ENCODE measurements at places on chromosomes 7 and 10.

- no peaks in the 10 kb centered on the region for H3K36me3 ChIP-seq
- DNase-seq = no peak
- no peaks in the 10 kb centered on the region for H3K4me1 ChIP-seq
- no peak overlapping the region for H3K27ac ChIP-seq
These were observed 176.3 kb upstream of the SLC26A5 start for GRCh38 chr7:103622274-103622673.

DNA sequence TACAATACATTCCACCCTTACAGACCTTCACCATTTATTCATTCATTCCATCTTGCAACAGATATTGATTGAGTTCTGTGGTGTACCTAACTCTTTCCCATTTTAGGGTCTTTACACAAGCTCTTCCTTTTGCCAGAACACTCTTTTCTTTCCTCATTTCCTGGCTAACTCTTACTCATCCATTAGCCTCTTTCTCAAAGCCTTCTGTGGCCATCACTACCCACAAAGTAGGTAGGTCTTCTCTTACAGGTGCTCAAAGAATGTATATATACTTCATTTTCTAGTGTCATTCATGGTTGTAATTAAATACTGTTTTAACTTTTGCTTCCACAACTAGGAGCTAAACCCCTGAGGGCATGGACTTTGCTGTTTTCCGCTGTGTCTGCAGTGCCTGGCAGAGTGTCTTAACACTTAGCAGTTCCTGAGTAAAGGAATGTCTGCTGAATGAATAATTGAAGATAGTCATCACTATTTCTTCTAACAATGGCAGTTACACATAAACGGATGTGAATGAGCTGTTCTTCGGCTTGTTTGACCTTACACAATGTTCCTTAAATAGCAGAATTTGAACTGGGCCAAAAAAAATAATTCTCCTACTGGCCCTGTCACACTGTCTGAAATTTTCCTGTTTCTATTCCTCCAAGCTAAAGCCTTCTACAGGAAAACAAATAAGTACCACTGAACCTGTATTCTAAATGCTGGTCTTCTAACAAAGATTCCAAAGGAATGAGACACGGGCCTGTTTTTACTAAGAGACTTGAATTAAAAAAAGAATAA lies 15.1 kb downstream of the BCAP29 start:
- no peaks in the 10 kb centered on the region for H3K36me3 ChIP-seq
- no peak overlapping the region for H3K4me3 ChIP-seq
- no peaks in the 10 kb centered on the region for H3K4me1 ChIP-seq
- no peak for DNase-seq

- H3K36me3 ChIP-seq = no peaks in the 10 kb centered on the region
- H3K27me3 ChIP-seq = no peaks in the 10 kb centered on the region
- no peaks in the 10 kb centered on the region for H3K4me1 ChIP-seq
- H3K27ac ChIP-seq = no peak overlapping the region
- DNase-seq = no peak
- no peak overlapping the region for H3K4me3 ChIP-seq
These were observed 138.9 kb upstream of the COBL start for GRCh38 chr7:51455513-51455912.

- no peak for DNase-seq
- H3K27me3 ChIP-seq = no peaks in the 10 kb centered on the region
- H3K36me3 ChIP-seq = no peaks in the 10 kb centered on the region
- H3K27ac ChIP-seq = no peak overlapping the region
- H3K4me3 ChIP-seq = no peak overlapping the region
These were observed 60.8 kb downstream of the ADRA2A start for GRCh38 chr10:111137587-111137986.

Measured in uterus (tissue), 4 donors.